Activated naive CD4-positive, alpha-beta T cell (primary cell): ENCODE measurements at places on chromosomes 1 and 21.

GRCh38 chr1:40841602-40842001 is 20.6 kb downstream of the CITED4 start:
- no peak for DNase-seq

GRCh38 chr1:8976896-8977450 is 31.3 kb downstream of the CA6 start:
- no peak for DNase-seq

DNA sequence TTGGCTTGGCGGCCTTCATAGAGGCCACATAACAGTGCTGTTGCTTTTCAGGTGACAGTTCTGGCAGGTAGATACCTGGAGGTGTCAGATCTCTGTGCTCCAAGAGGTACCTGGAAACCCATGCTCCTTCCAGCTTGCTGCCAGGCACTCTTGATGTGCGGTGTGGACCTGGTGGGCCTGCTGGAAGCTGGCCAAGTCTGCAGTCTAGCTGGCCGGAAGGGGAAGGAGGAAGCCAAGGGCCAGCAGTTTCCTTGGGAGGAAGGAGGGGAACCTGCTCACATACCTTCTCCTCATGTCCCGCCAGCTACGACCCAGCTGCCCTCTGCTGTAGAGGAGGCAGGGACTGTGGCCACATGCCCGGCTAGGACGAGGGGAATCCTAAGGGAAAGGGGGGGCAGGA is 166.4 kb upstream of the AJAP1 start:
- DNase-seq: no peak

GRCh38 chr1:171352554-171352953 is 38.6 kb downstream of the FMO4 start:
- no peak for DNase-seq

DNA sequence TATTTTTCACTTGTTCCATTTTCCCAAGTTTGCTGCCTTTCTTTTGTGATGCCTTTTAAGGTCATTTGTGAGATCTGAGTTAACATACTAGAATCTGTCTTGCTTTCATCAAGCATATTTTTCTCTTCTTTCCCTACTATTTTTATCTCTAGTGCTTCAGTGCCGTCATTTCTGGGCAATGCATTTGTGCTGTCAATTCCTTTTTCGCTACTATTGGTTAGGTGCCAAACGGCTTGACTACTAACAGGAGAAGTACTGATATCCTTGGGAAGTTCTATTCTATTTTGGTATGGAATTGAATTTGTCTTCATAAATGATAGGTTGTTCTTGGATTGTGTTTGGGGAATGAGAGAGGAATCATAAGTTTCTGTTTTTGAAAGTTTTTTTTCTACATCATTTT is 42.2 kb downstream of the LRRC53 start:
- DNase-seq: no peak

DNA sequence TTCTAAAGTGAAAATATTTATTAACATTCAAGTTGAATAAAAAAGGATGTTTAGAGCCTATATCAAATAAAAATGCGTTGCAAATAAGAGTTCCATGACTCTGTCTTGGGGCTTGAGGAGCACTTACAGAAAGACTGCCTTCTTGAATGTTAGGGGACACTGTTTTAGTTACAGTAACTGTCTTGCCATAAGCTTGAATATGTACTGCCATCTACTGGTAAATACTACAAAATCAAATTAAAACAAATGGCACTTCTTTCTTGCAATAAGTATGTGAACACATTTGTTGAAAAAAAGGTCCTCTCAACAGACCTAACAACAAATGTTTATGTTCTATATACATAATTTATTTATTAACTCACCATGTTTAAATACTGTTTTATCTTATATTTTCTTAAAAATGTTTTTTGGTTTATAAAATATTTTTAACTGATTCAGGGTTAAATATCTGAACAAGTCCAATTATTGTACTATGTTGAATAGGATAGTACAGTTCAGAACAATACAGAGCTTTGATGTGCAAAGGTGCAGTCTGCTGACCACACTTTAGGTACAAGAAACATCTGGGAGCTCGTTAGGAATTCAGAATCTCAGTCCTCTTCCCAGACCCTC is 199.5 kb downstream of the LRRIQ3 start:
- no peak for DNase-seq

- DNase-seq: no peak
These were observed 77.5 kb downstream of the FMN2 start for GRCh38 chr1:240169188-240169587.

DNA sequence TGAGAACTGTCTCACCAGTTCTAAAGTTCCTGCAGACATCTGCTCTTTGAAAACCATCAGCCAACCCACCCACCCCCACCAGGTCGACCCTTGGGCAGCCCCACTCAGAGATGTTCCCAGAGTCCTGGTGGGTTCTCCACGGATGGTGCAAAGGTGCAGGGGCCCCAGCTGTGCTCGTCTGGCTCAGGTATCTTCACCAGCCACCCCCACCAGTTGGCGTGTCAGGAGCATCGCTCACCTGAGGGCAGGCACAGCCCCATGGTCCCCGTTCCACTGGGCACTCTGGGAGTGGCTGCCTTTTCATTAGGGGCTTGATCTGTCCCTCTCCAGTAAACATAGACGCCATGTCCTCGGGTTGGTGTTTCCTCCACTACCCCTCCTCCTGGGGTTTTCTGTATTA is 70.5 kb downstream of the UMODL1 start:
- no peak for DNase-seq

GRCh38 chr1:81375884-81376548 is 424.7 kb upstream of the ADGRL2 start:
- no peak for DNase-seq

- DNase-seq: no peak
These were observed 42.0 kb downstream of the PROX1 start for GRCh38 chr1:214029796-214030195.

GRCh38 chr1:20329793-20330542 is 39.3 kb downstream of the VWA5B1 start:
- no peak for DNase-seq

DNA sequence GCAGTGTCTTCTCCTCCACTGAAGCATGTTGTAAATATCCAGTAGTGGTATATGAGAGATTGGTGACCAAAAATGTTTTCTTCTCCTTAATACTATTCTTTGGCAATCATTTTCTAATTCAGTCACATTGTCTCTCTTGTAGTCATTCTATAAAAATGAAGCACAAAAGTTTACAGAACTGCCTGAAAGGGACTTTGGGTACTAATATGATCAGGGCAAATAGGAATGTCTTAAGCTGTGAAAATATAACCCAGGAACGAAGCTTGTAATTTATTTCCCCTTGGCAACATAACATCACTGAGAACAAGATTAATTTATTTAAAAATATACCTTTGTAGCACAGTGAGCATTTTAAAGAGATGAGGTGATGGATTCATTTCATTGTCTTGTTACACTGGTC is 4.9 kb downstream of the B3GALT2 start:
- no peak for DNase-seq

- peak; percentile 41 for DNase-seq
These were observed 9.6 kb downstream of the ZBTB17 start for GRCh38 chr1:15966081-15966955.

DNA sequence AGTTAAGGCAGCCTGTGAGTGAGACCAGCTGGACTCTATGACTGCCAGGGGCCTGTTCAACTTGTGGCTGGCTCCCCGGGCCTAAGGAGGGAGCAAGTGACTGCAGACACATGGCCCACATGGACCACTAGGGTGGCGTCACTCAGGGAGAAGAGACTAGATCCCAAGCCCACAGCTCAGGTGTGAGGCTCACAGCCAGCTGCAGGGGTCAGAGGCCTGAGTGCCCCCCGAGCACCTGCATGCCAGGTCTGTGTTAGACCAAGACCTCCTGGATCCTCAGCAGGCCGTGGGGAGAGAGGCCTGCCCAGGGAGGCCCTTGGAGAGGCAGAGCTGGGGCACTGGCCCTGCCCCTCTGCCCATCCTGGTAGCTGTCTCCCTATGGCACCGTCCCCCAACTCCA is 142.4 kb upstream of the RUNX3 start:
- DNase-seq: no peak

DNA sequence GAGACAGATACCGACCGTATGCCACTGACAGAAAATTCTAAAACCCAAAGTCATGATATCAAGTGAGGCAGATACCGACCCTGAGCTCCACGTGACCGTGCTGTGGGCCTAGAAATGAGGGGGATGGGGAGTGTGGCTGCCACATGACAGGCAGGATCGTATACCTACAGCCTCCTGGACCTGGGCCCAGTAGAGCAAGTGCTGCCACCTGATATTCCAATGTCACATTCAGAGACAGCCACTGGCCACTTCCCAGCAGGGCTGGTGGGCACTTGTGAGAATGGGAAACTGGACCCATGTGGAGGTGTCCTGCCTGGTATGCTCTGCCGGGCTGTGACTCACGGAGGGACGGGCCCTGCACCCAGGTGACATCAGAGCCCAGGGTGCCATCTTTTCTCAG is 44.6 kb upstream of the CLDN14 start:
- DNase-seq: no peak
